ENCODE measurements at places on chromosomes 6 and 20.

DNA sequence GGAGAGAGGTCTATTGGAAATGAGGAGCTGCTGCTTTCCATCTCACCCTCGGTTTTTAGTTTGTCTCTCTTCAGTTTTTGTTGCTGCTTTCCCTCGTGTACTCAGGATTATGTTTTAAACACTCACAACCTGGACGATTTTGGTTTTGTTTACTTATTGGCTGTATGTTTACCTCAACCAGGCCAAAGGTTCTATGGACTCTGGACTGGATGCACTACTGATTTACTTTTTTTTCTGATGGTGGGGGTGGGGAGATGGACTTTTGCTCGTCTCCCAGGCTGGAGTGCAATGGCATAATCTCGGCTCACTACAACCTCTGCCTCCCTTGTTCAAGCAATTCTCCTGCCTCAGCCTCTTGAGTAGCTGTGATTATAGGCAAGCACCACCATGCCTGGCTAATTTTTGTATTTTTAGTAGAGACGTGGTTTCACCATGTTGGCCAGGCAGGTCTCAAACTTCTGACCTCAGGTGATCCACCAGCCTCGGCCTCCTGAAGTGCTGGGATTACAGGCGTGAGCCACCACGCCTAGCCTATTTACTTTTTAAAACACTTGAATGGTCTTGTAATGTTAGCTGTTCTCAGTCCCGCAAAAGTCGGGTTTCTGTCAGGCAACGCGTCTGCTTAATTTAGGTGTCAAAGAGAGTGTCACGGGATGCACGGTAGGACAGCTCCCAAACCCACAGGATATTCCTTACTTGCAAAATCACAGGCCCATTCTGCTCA is 148.2 kb upstream of the RIPOR2 start:
- no peak for DNase-seq

- DNase-seq = no peak
These were observed 914.1 kb upstream of the GJE1 start for GRCh38 chr6:141218583-141218982.

- no peak for DNase-seq
These were observed at the start of gene ANGPT4 for GRCh38 chr20:916125-916799. TSS of gene ANGPT4 (minus strand) at chr20:916334. CDS start at chr20:916214, 120 bp downstream.

- DNase-seq = no peak
These were observed 47.2 kb upstream of the MLN start for GRCh38 chr6:33850869-33851541.

DNA sequence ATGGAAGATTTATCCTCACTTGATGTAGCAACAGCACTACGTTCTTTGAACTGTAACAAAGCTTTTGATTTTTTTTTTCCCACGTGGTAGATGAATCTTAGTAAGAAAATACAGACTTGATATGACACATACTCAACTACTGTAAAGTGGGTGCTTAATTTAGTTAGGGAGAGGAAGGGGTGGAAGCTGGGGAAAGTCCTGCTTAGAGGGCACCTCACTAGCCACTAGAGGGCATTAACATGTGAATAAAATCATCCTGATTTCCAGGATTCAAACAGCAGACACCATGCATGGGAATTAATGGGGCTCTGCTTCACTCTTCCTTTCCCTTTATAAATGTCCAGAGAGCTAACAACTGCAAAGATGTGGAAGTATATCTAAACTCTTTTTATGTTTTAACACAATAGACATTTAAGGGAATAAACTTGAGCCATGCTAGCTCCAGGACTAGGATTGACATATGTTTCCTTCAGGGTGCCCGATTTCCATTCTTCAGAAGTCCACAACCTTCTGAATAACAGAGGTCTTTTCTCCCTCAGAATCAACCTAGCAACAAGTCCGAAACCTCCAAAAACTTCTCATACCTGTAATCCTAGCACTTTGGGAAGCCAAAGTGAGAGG is 250.1 kb downstream of the ATXN1 start:
- no peak for DNase-seq

DNA sequence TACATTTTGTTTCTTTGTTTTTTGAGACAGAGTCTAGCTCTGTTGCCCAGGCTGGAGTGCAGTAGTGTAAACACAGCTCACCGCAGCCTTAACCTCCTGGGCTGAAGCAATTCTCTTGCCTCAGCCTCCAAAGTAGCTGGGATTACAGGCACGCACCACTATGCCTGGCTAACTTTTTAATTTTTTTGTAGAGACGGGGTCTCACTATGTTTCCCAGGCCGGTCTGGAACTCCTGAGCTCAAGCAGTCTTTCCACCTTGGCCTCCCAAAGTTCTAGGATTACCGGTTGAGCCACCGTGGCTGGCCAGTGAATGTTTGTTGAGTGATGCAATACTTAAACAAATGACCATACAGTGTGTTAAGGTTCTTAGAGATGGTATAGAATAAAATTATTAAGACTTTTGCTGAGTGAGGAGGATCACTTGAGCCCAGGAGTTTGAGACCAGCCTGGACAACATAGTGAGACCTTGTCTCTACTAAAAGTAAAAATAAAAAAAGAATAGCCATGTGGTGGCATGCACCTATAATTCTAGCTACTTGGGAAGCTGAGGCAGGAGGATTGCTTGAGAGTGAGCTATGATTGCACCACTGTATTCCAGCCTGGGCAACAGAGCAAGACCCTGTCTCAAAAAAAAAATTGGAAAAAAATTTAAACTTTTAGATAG is 13.4 kb downstream of the CEP250 start:
- no peak for DNase-seq

- no peak for DNase-seq
These were observed 86.5 kb downstream of the QRSL1 start for GRCh38 chr6:106715922-106716321.

- no peak for DNase-seq
These were observed 185.1 kb upstream of the SULF2 start for GRCh38 chr20:47970282-47970903.

DNA sequence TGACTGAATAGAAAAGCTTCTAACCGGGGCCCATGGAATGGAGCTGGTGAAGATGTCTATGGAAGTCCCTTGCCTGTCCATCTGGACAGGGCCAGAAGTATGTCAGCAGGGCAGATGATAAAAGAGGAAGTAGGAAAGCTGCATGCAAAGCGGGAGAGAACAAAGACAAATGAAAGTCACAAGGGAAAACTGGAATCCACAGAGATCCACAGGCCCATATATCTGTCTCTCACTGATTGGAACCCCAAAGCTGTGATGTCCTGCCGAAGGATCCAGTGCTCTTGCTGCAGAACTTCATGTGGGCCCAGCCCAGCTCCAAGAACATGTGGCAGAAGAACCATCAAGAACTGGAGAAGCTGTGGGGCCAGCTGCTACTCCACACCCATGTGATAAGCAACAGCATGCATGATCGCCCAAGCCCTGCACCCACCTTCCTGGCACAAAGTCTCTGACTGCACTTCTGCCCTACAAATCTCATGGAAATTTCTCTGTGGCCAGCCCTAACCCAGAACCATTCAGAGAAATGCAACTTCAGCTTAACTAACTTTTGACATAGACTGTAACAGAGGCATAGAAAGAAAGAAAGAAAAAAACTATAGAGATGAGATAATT is 716.0 kb downstream of the KIF16B start:
- DNase-seq = no peak

DNA sequence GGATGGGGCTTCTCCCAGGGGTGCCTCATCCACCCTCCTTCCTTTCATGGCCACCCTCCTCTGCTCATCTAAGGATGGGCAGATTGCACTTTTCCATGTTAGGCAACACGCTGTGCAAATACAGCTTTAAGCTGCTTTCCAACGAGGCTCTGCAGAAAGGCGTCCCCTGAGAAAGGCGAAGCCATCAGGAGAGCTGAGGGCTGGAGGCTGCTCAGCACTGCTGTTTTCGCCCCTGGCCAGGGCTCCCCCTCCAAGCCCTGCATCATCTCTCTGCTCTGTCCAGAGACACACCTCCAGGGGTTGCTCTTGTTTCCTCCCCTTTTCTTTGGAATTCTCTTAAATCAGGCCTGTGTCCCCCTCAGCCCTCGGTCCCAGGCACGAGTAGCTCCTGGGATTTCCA is 526.1 kb downstream of the CDH26 start:
- DNase-seq = no peak

DNA sequence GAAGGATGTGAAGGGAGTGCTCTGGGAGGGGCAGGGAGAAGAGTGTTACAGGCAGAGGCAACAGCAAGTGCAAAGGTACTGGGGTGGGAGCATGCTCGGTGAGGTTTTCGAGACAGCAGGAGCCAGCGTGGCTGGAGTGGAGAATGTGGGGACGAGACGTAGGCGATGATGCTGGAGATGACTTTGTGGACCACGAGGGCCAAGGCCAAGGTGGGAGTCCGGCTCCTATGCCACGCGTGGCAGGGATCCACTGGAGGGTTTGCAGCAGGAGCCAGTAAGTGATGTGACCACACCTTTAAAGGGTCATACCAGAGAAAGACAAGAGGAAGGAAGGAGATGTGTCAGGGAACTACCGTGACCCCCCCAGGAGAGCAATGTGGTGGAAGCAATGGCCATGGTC is 7.3 kb downstream of the PTGIS start:
- no peak for DNase-seq

DNA sequence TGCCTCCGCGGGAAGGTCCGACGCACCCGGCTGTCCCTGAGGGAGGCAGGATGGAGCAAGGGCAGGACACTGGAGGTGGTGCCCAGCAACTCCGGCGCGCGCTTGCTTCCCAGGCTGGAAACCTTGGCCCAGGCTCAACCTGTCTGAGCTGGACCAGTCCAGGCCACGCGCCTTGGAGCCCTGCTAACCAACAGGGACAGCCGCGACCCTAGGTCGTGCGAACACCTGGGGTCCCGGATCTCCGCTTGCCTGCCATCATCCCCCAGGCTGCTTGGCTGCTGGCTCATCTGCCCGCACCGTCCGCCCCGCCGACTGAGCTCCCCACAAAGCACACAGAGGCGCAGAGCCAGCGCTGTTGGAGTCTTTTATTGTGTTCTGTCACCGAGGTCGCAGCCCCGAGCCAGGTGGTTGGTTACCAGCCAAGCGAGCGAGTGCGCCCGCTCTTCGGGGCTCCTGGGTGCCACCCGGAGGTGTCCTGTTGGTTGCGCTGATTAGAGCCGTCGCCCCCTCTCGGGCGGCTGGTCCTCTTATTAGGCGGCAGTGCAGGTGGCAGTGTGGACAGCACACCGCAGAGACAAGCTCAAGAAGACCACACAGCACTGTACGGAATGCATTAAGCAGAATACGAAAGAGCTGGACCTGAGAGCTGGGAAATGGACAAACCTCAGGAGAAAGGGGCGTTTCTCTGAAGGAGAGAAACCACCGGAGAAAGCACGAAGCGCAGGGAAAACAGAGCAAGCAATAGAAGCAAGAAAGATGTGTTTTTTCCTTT is 3.8 kb downstream of the COL12A1 start:
- no peak for DNase-seq

GRCh38 chr6:52049252-52050050 is 38.0 kb downstream of the PKHD1 start:
- peak; percentile 27 for DNase-seq

- DNase-seq = no peak
These were observed 257.2 kb downstream of the DLL1 start for GRCh38 chr6:170033666-170034065.

DNA sequence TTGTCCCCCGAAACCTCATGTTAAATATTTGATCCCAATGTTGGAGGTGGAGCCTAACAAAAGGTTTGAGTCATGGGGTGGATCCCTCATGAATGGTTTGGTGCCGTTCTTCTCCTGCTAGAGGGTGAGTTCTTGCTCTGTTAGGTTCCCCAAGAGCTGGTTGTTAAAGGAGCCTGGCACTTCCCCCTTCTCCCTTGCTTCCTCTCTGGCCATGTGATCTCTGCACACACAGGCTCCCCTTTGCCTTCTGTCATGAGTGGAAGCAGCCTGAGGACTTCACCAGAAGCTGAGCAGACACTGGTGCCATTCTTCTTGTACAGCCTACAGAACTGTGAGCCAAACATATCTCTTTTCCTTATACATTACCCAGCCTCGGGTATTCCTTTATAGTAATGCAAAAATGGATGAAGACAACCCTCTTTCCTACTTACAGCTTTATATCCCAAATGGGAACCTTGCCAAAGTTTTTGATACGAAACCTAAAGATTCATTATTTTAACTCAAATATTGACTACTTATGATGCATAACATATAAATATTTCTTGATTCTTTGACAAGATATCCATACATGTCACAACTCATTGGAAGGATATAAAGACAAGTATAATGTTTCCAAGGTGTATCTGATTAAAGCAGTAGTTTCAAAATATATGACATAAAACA is 61.0 kb downstream of the RNF182 start:
- no peak for DNase-seq

DNA sequence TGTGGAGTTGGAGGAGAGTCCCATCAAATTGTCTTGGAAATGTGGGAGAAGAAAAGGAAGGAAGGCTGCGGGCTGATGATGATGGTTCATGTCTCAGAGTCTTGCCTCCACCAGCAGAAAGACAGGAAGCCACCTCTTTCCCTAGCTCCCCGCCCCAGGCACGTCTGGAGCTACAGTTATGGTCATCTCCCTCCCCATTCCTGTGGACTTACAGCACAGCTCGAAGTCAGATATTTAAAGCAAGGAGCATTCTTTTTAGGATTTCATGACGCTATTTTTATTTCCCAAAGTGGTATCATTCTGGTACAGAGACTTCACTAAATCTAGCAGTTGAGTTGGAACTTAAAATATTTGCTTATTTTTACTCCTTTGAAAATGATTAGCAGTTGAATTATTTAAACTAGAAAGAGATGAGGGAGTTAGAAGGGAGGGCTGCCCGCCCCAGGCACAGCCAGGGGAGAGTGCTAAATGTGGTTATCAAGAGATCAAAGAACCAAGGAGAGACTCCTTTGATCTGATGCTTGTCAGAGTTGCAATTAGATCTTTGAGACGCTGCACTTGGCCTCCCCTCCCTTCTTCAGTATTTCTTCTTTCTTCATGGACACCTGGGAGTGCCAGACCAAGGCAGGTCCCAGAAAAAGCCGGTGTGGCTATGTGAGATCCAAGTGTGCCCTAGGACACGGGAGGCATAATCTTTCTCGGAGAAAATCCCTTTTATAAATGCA is 199.9 kb upstream of the SOX4 start:
- no peak for DNase-seq

- no peak for DNase-seq
These were observed 84.9 kb downstream of the BTBD9 start for GRCh38 chr6:38554700-38555413.

- no peak for DNase-seq
These were observed 38.1 kb downstream of the TBPL1 start for GRCh38 chr6:133991096-133991593.

- no peak for DNase-seq
These were observed 170.2 kb downstream of the HAO1 start for GRCh38 chr20:7770046-7770445.

GRCh38 chr6:2651536-2651935 is 99.2 kb downstream of the MYLK4 start:
- DNase-seq = no peak

DNA sequence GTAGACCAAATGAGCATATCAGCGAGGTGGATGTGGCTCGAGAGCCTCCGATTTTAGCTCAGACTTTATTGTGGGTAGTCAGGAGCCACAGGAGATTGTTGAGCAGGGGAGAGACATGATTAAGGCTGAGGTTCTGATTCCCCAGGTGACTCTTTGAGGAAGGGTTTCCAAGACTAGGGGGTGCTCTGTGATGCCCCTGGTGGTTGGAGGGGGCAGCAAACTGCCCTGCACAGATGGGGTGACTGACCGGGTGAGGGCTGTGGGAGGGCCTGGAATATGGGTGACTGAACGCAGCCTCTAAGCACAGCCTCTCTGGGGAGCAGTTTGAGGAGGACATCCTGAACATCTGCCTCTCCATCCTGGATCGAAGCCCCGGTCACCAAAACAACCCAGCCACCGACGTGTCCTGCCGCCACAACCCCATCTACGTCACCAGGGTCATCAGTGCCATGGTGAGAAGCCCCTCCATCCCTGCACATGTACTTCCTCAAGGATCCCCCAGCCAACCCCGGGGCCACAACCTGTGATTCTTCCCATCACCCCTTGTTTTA is 17.0 kb downstream of the TGM6 start:
- DNase-seq = no peak

All from activated CD4-positive, alpha-beta T cell treated with anti-CD3 and anti-CD28 coated beads, Interleukin-2, amount 10 ng/mL, durations not matched to agents 7 days and 5 days (primary cell).